ENCODE measurements at places on chromosomes 11 and 22.

DNA sequence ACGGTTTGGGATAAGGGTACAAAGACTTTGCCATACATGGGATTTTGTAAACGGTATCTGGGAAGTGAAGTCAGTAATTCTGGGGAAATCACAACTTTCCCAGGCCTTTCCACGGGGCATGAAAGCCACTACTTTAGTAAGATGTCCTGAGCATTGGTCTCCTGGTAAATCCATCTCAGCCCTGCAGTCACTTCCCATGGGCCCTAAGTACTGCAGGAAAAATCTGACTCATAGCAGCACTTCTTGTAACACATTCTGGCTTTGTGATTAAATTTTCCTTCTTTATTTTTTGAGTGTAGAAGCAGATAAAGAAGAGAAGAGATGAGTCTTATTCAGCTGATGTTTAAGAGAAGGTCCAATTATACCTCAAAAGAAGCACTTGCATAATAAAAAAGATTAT, 67.6 kb downstream of the BLID start:
- DNase-seq = no peak

- no peak for DNase-seq
These were observed 1.8 kb upstream of the SLC36A4 start for GRCh38 chr11:93199616-93200015.

DNA sequence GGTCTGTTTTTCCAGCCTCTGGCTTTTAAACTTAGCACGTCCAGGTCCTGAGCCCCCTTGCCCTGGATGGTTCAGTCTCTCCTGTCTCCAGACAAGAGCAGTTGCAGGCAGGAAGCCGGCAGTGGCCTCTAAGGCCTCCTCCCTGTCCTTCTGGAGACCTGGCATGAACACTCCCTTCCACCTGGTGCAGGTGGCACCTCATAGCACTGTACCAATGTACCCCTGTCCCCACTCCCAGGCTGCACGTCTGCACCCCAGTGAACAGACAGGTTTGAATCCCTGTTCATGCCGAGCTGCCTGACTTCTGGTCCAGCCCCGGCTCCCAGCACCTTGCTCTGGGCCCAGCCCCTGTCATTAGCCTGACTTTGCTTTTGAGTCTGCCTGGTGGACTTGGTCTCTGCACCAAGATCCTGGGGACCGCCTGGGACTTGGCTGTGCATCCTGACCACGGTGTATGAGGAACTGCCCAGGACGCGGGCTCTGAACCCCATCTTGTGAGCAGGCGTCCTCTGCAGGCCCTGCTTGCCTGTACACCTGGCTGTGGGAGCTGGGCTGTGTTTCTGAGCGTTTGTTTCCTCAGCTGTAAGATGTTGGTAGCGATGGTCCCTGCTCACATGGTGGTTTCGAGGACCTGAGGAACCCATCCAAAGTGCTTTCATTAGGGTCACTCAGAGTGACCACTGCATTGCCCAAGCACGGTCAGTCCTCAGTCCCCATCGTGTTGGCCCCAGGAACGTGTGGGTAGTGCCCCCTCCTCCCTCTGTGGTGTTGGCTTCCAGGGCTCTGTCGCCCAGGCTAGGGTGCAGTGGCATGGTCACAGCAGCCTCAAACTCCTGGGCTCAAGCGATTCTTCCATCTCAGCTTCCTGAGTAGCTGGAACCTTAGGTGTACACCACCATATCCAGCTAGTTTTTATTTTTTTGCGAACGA, 75.0 kb upstream of the SHANK2 start:
- no peak for DNase-seq

- peak; percentile 90 for DNase-seq
These were observed 164.7 kb upstream of the GUCY1A2 start for GRCh38 chr11:107182978-107183377.

DNA sequence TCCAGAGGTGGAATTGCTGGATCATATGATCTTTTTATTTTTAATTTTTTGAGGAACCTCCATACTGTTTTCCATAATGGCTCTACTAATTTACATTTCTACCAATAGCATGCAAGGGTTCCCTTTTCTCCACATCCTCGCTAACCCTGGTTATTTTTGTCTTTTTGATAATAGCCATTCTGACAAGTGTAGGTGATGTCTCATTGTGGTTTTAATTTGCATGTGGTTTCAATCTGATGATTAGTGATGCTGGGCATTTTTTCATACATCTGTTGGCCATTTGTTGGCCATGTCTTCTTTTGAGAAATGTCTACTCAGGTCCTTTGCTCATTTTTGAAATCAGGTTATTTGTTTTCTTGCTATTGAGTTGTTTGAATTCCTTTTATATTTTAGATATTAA, 15.4 kb upstream of the OR4D5 start:
- DNase-seq = no peak

DNA sequence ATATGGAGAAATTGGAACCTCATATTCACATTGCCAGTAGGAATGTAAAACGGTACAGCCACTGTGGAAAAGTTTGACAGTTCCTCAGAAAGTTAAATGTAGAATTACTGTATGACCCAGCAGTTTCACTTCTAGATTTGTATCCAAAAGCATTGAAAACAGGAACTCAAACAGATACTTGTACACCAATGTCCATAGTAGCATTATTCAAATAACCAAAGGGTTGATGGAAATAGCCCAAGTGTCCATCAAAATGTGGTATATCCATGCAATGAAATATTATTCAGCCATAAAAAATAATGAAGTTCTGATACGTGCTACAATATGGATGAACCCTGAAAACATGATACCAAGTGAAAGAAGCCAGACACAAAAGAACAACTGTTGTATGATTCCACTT, 17.8 kb downstream of the PRRG4 start:
- no peak for DNase-seq

GRCh38 chr11:61919705-61920631, 2.6 kb upstream of the RAB3IL1 start:
- DNase-seq = peak; percentile 5

GRCh38 chr11:83153764-83154163, 3.2 kb upstream of the PCF11 start:
- no peak for DNase-seq

GRCh38 chr11:72900013-72900412, 85.8 kb downstream of the ATG16L2 start:
- no peak for DNase-seq

GRCh38 chr11:9594267-9595046, 21.0 kb downstream of the WEE1 start:
- DNase-seq = no peak

DNA sequence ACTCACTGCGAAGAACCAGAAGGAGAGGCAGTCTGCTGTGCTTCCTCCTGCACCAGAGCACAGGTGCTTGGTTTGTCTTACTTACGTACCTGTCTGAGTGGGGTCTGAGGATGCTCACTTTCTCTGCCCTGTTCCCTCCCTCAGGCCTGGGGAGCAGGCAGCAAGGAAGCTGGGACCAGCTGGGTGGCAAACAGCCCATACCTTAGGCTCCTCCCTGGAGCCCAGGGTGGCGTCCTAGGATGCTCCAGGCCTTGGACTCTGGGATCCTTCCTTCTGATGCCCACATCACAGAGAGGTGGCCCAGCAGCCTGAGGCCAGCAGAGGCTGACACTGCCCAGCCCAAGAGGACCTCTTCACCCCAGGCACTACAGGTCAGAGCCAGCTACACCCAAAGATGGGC, 593.2 kb downstream of the BRD1 start:
- DNase-seq = no peak

- peak; percentile 88 for DNase-seq
These were observed 33.8 kb upstream of the SPON1 start for GRCh38 chr11:13928566-13929251.

DNA sequence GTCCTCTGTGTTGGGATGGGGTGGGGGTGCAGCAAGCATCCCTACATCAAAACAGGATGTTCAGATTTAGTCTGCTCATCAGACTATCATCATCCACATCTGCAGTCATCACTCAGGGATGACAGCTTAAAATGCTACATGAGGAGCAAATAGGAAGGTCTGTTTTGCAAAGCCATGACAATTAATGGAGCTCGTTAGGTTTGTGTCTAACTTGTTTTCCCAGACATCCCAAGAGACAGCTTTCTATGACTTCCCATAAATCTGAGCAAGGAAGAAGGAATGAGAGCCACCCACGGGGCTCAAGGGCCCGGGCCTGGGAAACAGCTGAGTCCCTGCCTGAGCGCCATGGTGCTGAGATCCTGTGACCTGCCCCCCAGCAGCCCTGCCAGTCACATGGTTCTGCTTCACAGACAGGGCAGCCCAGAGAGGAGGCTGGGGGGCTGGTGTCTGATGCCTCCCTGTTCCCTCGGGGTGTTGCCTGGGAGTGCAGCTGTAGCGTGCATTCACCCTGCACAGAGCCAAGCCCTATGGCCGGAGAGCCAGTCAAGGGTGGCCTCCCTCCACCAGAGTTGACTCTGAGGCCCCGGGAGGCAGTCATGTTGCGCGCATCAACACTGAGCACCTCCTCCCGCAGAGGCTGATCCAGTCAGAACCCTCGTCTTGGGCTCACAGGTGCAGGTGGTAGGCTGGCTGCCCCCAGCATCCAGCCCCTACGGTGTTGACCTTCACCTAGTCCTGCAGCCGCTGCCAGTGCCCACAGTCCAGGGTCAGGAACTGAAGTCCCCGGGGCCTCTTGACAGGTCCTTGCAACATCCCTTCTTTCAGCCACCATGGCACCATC, 12.1 kb downstream of the DERL3 start:
- DNase-seq = no peak

GRCh38 chr22:29302402-29302680, 4.1 kb upstream of the GAS2L1 start:
- no peak for DNase-seq

- DNase-seq = no peak
These were observed 111.5 kb upstream of the RRM1 start for GRCh38 chr11:3983101-3983500.

- no peak for DNase-seq
These were observed 73.6 kb upstream of the SUSD2 start for GRCh38 chr22:24107661-24108060.

DNA sequence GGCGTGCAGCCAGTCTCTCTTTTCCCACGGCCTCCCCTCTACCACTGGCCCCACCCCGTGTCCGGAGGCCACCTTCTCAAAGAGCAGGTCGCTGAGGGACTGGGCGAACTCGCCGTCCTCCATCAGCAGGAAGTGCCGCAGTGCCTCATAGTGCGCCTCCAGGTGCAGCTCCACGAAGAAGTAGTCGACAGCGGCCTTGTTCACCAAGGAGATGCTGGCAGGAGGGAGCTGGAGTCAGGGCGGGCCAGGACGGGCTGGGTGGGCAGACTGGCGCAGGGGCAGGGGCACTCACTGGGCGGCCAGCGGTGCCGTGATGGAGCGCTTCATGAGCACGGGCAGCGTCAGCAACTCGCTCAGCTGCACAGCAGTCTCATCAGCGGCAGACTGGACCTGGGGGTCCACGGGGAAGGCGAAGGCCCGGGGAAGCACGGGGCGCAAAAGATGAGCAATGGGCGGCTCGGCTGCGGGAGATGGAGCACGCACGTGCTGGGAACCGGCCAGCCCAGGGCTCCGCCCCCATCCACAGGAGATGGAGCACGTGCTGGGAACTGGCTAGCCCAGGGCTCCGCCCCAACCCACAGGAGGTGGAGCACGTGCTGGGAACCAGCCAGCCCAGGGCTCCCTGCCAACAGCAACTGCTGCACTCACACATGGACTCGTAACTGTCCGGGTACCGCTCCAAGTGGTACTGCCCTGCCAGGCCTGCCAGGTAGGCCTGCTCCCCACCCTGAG, 18.4 kb downstream of the SELENOO start:
- DNase-seq = peak; percentile 7

- DNase-seq = peak; percentile 3
These were observed 2.2 kb upstream of the RFPL2 start for GRCh38 chr22:32206774-32207758.

DNA sequence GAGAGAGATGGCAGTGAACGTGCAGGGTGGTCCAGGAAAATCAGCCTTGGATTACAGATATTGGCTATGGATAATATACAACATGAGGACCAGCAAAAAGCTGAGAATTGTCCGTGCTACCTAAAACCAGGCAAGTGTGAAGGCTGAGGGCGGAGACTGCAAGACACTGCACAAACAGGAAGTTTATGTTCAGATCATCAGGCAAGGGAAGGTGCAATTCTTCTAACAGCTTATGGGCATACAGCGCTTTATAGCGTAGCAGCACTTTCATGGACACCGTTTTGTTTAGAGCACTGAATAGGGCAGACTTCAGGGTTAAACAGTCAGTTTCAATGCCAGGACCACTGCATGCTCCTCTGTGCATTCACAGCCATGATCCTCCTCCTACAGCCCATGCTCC, 93.1 kb upstream of the TMEM45B start:
- DNase-seq = no peak

- no peak for DNase-seq
These were observed 1.7 kb downstream of the BAIAP2L2 start for GRCh38 chr22:38108561-38109319.

- DNase-seq = no peak
These were observed 3.8 kb downstream of the SRSF8 start for GRCh38 chr11:95070471-95070870.

DNA sequence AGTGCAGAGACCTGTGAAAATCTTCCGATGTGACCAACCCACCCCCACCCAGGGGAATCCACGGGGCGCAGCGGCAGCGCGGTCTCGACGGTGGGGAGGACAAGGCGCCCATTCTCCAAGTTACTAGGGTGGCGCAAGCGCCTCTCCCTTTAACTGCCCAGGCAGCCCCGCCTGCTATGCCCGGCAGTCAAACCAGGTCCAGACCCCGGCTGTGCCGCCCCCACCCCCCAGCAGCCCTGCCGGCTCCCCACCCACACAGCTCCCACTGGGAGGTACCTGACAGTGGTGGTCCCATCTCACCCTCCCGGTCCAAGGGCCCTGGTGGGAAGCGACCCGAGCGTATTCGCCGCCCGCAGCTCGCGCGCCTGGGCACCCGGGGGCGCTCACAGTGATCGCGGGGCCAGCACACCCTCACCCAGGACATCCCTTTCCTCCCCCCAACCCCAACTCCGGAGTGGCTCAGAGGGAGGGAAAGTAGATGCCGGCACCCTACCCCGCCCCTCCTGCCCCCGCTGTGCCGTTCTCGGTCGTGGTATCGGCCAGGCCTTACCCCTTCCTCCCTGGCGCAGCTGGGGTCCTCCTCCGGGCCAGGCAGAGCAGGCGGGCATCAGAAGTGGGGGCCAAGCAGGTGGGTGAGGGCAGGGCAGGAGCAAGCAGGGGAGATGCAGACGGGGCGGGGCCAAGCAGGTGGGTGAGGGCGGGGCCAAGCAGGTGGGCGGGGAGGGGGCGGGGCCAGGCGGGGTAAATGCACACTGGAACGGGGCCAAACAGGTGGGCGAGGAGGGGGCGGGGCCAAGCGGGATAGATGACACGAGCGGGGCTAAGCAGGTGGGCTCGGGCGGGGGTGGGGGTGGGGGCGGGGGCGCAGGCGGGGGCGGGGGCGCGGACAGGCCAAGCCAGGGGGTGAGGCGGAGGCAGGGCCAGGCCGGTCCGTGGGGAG, at the start of gene TRPM5:
TRPM5 (minus strand) TSS at position 634 of the 940 bp plus-strand sequence. CDS start 21,478 bp downstream, outside the sequence.
- DNase-seq = no peak

GRCh38 chr11:110509472-110509871, 79.7 kb downstream of the FDX1 start:
- no peak for DNase-seq

GRCh38 chr11:16935518-16936302, 78.5 kb downstream of the PLEKHA7 start:
- DNase-seq = no peak

- DNase-seq = no peak
These were observed 4.3 kb upstream of the OR2AG1 start for GRCh38 chr11:6778518-6778917.

GRCh38 chr11:12540075-12540680, 134.0 kb upstream of the TEAD1 start:
- peak; percentile 47 for DNase-seq

GRCh38 chr22:28411125-28411524, 268.5 kb downstream of the TTC28 start:
- no peak for DNase-seq
